ENCODE measurements at places on chromosomes 5 and 9. TPM values are rescaled to one million over a fixed set of nuclear protein-coding genes. Genes with fewer than 3 reads are reported as not detected.

THBS4 gene
- total RNA-seq, result 0.80 TPM

NR6A1 gene
- total RNA-seq, result 0.66 TPM

SEMA4D gene
- 231 TPM for total RNA-seq

TRAPPC13 gene
- total RNA-seq, result 18.8 TPM

PCDHGA10 gene
- total RNA-seq, result 1.9 TPM

ALDOB gene
- not detected for total RNA-seq
